ENCODE measurements at places on chromosomes 11 and 22.
A peak's percentile ranks its signal among the peaks of the same experiment; 100 is the strongest.

GRCh38 chr11:18384157-18384641 lies 10.2 kb upstream of the LDHA start:
- DNase-seq = no peak

DNA sequence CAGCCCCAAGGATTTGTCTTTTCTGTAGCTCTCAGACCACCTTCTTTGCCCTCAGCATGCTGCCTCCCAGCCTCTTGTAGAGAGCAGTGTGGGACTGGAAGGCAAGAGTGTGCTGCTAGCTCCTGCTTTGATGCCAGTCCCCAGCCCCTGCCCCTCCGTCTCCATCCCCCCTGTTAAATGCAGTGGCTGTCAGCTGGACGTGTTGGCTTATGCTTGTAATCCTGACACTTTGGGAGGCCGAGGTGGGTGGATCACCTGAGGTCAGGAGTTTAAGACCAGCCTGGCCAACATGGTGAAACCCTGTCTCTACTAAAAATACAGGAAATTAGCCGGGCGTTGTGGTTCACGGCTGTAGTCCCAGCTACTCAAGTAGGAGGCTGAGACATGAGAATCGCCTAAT lies 15.5 kb downstream of the SNRPD3 start:
- no peak for DNase-seq

GRCh38 chr22:44901301-44901700 lies 108.5 kb downstream of the PHF21B start:
- DNase-seq = no peak

- no peak for DNase-seq
Observed at GRCh38 chr11:28176351-28176750, 68.2 kb downstream of the METTL15 start.

- peak; percentile 47 for DNase-seq
Observed at GRCh38 chr22:50526834-50527801, 1.7 kb upstream of the SCO2 start.

DNA sequence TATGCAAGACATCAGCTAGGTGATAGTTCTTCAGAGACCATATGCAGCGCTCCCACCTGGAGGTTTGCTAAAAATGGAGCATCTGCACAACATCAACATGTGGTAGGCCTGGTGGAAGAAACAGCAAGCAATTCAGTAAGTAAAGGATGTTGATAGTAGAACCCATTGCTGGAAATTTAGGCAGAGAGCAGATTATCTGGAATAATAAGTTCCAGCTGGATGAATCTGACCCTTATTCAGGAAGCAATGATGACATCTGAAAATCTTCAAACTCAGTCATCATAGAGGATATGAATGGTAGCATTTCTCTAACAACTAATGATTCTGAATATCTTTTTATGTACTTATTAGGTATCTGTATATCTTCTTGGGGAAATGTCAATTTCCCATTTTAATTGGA lies 225.2 kb upstream of the ANO3 start:
- DNase-seq = no peak

DNA sequence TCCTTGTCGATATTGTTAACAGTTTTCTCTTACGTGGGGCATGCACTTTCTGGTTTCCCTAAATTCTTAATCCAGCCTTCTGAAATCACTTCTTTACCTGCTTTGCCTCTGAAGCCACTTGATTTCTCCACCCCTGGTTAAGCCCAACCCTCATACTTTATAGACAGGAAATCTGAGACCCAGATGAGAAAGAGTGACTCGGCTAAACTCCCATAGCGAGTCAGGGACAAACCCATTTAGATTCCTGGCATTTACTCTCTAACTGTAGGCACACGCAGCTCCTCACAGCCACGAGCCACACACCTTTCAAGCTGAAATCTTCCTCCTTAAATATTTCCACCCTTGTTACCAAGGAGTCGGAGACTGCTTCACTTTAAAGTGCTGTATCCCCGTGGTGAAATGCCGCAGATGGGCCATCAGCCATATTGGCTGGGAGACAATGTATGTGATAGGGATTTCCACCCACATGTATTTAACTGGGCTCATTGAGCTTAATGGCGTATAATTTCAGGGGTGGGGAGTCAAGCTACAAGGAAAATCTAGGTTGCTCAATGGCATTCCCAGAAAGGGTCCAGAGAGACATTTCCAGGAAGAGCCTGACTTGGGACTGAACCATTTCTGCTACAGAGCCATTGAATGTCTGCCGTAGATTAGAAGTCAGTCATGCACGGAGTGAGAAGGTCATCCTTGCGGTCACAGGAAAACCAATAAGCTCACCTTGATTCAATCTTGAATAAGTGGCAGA lies 49.9 kb upstream of the GRK3 start:
- DNase-seq = peak; percentile 7

- DNase-seq = peak; percentile 30
Observed at GRCh38 chr11:104254347-104254746, 90.4 kb upstream of the PDGFD start.

GRCh38 chr11:118892514-118892913 lies 8.8 kb downstream of the CXCR5 start:
- no peak for DNase-seq

DNA sequence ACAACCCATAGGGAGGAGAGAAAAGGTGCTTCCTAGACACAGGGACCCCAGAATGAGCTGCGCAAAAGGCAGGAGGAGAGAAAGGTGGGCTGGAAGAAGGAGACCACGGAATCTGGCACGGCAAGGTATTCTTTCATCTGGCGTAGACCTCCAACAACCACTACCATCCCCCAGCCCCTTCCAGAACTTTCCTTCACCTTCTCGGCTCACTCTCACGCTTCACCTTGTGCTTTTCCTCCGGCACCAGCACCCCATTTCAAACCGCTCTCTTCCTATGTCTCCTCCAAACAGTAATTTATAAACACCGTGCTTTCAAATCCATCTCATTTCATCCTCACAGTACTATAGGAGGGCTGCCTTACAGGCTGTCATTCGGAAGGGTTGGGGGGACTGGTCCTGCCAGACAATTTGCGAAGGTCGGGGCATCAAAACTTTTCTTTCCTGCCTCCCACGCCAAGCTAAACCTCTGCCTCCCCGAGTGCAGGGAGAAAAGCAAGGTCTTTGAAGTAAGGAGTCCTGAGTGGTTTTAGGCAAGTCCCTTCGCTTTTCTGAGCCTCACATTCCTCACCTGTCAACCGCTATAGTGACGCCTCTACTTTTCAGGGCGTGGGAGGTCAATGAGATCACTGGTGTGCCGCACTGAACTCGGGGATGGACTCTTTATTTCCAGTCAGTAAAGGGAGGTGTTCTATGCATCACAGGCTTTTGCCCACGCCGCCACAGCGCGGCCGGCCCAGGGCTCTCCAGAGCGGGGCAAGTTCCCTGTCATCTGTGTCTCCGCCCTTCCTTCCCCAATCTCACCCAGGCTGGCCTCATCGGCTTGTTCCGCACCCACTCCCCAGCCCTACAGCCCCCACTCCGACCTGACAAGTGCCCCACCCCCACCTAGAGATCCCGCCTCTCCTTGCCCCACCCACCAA lies 800 bp downstream of the KCTD21 start:
- no peak for DNase-seq

- no peak for DNase-seq
Observed at GRCh38 chr11:121479698-121480238, 27.0 kb upstream of the SORL1-AS1 start.

DNA sequence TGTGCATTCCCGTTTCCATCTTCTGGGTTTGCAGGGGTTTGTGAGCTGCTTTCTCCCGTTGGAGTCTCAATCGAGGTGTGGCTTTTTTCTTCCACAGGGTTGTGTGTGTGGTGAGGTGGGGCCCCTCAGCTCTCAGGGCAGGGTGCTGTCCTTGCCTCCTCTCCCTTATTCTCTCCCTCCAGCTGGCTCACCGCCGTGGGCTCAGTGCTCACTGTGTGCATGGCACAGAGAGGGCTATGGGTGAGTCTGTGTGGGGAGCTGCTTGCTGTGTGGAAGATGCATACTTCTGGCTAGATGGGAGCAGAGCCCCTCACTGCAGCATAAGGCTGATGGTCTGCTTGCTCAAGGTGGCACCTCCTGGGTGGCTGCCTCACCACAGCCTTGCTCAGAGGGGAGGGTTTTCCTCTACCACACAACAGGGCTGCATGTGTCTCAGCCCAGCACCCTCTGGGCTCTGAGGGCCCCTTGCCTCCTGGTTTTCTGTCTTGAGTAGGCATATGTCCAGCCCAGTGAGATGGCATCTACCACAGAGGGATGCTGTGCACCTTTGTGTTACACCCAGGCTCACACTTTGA lies 203.1 kb upstream of the B3GAT1 start:
- no peak for DNase-seq

DNA sequence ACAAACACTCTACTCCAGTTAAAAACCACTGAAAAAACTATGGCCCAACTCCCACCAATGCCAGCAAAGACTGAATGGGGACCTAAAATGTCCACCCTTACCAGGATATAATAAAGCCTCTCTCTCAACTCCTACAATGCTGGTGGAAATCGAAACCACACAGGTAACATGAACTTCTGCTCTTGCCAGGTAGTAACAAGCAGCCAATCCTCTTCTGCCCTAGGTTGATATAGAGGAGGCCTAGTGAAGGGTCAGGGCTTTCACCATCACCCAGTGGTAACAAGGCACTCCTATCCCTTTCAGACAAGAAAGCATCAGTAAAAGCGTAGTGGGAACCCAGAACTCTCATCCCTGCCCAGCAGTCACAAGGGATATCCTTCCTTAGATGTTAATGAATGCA lies 22.6 kb downstream of the DCUN1D5 start:
- no peak for DNase-seq

GRCh38 chr22:42343531-42344081 lies 73.2 kb upstream of the TCF20 start:
- no peak for DNase-seq

DNA sequence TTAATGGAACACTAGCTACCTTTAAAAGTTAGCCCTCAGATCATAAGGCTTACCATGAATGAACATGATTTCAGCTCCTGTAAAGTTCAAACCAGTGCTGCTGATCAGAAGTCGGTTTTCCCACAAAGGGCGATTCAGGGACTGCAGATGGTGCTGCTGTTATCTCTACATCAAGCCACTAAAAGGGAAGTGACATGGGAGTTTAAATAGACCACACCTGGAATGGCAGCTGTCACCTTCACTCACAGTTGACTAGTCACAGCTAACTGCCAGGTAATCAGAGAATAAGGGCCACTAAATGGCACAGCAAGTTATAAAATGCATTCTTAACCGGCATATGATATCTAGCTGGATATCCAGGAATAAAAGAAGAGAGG lies 581.1 kb upstream of the ARHGAP42 start:
- DNase-seq = no peak

DNA sequence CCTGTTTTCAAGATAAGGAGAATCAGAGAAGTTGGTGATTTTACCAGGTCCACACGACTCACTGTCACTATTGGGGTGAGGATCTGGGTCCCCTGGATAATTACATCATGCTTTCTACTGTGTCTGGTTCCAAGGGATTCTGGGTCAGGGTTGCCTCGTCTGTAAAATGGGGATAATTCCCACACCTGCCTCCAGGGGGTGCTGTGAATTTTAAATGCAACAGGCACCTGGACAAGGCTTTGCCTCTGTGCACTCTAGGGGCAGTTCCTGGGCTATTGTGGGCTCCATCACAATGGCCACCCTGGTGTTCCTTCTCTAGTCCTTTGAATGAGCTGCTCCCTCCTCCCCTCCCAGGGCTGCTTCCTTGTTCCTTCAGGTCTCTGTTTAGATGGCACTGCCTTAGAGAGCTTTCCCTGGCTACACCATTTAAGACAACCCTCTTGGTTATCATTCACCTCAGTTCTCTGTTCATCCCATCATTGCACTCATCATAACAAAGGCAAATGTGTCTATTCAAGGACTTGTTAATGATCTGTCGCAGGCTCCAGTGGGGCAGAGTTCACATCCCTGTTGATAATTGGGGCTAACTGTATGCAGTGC lies 178.6 kb downstream of the MIAT start:
- DNase-seq = peak; percentile 78

Data from iPS DF 19.7 (cell line).